ENCODE measurements at places on chromosomes 6 and 20.
A peak's percentile ranks its signal among the peaks of the same experiment; 100 is the strongest.

DNA sequence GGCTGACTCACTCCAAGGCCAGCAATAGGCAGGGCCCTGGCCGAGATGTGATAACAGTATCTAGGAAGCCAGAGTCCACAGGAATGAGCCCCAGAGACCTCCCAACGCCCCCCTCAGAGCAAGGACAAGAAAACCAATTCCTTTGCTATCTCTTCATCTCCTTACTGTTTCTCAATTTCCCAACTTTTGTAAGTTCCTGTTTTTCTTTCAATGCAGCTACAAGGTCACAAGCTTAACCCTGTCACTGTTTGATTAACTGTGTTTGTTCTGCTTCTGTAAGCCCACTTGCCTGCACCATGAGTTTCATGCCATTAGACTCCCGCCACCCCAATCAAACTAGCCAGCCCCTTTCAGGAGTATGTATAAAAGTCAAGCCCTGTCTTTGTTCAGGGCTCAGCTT, 3.5 kb downstream of the FKBP1C start:
- no peak for DNase-seq

GRCh38 chr6:118668761-118669385, 17.5 kb upstream of the CEP85L start:
- DNase-seq = no peak

GRCh38 chr20:50415516-50416268, 94.5 kb upstream of the PTPN1 start:
- no peak for DNase-seq

GRCh38 chr6:121823437-121823851, 388.0 kb downstream of the GJA1 start:
- no peak for DNase-seq

DNA sequence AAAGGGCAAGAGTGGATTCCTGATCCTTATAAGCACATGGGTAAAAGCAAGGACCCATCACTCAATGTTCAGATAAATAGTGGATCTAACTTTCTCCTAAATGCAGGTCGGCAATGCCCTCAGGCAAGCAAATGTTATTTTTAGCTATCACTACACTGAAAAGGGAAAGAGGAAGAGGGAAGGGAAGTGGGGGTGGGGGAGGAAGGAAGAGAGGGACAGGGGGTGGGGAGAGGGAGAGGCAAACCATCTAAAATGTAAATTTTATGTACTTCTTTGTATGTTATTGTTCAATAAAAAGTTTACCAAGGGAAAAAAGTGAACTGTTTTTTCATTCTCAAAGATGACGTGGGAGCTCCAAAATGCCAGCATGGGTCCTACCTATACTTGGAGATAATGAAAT, 44.2 kb downstream of the CHD6 start:
- DNase-seq = no peak

DNA sequence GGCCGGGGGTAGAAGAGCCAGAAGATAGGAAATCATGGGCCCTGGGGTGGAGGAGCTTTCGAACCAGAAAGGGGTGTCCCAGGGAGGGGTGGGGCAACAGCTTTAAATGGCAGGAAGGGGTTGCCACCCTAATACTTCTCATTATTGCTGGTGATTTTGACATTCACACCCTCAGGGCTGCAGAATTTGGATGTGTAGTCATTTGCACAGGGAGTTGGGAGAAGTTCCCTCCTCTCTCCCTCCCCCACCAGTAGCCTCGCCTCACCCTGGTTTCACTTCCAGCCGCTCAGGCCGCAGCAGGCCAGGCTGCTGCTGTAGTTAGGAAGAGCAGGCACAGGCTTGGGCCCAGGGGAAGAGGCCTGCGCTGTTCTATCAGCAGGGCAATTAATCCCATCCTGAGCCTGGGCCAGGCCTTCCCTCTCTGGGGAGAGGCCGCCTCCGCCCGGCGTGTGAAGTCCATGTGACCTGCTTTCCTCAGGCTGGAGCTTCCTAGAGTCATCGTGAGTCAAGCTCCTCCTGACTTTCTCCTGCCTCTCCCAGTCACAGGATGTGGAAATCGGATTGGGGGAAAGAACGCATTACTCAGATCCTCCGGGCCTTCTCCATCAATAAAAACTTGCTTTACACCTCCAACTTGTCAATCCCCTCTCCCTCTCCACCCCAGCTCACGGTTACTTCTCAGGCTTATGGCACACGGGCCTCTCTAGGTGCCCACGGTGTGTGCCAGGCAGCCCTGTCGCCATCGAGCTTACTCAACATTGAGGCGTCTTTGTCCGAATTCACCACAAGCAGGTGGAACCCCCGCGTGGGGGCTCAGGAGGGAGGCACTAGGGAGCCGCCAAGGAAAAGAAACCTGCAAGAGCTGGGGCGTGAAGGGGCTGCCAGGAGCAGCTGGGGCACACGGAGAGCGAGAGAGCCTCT, 7.8 kb downstream of the ADTRP start:
- DNase-seq = peak; percentile 6
